CD4-positive, alpha-beta T cell treated with Interleukin-1 beta for 1 hour (primary cell): ENCODE measurements at places on chromosomes 13 and 19.
A peak's percentile ranks its signal among the peaks of the same experiment; 100 is the strongest.

DNA sequence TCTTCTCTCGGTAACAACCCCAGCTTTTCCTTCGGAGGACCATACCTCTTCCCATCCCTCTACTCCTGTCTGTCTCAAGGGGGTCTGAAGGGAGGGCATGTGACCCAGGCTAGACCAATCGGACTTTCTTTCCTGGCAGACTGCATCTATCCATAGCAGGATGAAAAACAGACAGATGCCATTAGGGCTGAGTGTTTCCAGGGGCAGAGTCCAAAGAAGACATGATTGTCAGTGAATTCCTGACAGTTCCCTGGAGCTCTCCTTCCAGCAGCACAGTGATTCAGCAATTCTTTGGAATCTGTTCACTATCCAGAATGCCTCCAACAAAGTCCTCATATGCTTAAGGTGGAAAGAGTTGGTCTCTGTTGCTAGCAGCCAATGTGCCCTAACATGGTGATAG is 189.8 kb downstream of the KCTD12 start:
- DNase-seq: no peak

DNA sequence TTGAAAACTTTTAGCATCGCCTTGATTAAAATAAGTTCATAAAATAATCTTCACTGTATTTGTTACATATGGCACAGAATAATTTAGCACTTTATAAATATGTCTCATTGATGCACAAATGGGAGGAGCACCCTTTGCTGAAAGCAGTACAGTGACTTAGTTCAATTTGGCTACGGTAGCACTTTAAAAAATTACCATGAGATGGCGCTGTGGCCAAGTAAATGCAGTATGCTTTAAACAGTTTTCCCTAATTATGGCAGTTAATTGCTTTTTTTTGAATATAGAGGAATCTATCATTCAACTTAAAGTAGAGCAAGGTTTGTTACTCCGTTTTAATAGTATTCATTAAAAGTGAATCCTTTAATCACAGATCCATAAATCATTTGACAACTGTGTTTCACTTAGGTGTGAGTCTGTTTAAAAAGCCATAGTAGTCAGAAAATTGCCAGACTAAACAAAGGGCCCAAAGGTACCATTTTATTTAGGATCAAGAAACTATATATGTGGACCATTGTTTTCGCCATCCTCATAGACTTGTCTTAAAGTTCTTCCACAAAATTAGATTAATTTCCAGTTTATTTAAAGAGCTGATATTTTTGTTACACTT is 34.7 kb upstream of the ESD start:
- DNase-seq: peak; percentile 11

DNA sequence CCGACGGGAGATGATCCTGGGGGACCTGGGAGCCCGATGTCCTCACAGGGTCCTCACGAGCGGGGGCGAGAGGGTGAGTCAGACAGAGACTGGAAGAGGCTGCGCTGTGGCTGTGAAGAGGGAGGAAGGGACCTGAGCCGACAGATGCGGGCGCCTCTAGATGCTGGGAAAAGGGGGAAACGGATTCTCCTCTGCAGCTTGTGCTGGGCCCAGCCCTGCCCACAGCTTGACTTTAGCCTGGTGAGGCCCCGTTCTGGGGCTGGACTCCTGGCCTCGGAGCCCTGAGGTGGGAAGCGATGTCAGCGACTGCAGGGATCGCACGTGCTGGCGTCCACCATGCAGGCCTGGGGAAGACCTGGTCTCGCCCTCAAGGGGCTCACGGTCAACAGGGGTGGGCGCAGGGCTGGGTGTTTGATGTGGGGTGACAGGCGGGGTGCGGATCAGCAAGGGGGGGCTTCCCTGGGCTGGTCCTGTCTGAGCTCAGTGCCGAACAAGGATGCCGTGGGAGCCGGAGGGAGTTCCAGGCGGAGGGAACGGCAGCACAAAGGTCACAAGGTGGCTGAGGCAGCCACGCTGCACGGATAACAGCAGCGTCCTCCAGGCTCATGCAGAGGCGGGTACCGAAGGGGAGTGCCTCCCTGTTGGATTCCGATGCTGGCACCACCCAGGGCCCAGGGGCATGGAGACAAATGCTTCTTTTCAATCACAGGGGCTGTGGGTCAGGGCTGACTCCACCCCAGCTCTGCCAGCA is 31.8 kb downstream of the PIP5K1C start:
- DNase-seq: no peak

DNA sequence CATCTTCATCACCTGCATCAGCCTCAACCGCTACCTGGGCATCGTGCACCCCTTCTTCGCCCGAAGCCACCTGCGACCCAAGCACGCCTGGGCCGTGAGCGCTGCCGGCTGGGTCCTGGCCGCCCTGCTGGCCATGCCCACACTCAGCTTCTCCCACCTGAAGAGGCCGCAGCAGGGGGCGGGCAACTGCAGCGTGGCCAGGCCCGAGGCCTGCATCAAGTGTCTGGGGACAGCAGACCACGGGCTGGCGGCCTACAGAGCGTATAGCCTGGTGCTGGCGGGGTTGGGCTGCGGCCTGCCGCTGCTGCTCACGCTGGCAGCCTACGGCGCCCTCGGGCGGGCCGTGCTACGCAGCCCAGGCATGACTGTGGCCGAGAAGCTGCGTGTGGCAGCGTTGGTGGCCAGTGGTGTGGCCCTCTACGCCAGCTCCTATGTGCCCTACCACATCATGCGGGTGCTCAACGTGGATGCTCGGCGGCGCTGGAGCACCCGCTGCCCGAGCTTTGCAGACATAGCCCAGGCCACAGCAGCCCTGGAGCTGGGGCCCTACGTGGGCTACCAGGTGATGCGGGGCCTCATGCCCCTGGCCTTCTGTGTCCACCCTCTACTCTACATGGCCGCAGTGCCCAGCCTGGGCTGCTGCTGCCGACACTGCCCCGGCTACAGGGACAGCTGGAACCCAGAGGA is 2.6 kb downstream of the P2RY11 start:
- no peak for DNase-seq

GRCh38 chr13:75151081-75151643 is 330.8 kb downstream of the TBC1D4 start:
- no peak for DNase-seq

DNA sequence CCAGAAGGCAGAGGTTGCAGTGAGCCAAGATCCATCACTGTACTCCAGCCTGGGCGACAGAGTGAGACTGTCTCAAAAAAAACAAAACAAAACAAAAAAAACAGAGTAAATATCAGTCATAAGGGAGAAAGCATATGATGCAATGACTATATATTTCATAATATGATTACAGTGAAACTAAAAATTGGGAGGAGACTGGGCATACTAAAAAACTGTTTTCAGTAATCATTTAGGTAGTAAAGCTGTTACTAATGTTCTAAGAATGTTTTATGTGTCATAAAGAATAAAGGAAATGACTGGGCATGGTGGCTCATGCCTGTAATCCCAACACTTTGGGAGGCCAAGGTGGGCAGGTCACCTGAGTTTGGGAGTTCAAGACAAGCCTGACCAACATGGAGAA is 15.9 kb downstream of the ZNF573 start:
- DNase-seq: no peak

DNA sequence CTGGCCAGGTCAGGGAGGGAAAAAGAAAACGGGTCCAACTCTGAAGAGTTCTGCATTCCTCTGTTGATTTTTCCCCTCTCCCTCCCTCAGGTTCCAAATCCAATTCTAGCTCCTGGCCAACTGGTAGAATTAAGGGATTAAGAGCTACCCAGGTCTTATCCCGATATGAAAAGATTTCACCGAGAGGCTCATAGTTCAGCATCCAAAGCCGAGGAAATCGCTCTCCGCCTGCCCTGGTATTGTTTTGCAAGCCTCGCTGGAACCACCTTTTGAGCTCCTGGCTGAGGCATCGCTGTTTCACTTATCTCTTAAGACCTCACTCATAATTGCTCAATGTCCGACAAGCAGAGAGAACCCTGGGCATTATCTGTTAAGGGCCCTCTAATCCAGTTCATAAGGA is 180.4 kb downstream of the URI1 start:
- DNase-seq: no peak

GRCh38 chr19:54434112-54434872 is 14.7 kb upstream of the LENG8 start:
- DNase-seq: no peak

DNA sequence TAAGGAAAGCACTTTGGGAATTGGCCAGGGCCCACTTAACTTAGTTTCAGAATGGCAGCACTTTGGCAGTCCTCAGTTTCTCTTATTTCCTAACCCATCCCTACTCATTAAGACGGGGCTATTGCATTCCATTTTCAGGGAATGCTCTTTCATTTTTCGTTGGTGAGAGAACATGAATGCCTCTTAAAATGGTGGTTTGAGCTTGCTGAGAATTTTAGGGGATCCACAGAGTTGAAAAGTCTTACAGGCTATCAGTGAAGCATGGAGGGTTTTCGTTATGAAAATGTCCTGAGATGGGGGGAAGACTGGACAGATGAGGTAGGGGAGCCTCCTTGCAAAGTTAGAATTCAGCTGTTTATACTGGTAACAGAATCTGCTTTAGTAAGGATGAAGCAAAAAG is 71.4 kb downstream of the LRCH1 start:
- DNase-seq: no peak

DNA sequence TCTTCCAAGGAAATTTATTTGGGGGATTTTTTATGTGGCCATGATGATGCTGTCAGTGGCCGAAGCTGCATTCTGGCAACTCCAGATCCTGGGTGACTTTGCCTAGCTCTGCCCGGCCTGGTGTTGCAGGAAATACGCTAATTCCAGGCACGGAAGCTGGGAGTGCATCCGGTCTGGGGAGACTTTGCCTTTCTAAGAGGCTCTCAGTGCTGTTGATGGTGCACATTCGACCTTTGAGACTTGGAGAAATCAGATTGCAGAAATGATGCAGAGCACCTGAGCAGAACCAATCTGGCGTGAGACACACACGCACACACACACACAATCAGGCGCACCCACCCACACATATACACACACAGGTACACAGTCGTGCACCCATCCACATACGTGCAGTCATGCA is 5.9 kb upstream of the TMEM255B start:
- DNase-seq: no peak

GRCh38 chr19:44857837-44858236 is 11.7 kb downstream of the NECTIN2 start:
- DNase-seq: no peak

DNA sequence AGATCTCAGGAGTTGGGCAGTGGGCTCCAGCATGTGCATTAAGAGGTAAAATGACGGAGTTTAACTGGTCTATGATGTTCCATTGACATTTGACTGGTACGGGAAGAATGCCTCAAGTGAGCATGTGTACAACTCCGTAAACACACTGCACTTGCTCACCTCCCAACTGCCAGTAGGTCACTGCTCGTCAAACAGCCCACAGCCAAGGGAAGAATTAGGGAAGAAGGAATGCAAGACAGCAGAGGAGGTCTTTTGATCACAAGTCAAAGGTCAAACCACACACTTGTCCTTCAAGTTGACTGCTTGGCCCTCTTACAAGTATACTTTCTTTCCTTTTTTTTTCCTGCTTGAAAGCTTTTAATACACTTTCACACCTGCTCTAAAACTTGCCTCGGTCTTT is 236.7 kb downstream of the B3GLCT start:
- no peak for DNase-seq

DNA sequence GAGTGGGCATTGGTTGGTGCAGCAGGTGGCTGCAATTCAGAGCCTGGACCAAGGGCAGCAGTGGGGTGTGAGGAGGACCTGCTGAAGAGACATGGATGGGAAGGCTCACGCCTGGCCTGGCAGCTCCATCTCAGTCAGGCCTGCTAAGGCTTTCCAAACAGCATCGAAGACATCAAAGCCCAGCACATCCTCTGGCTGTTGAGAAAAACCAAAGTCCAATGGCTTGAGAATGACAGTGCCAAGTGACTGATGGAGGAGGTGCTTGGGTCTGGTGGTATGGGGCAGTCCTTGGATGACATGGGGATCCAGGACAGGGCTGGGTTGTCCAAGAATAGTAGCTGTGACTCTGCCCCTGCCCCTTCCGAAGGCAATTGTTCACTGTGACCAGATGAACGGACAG is 19.0 kb upstream of the XPO4 start:
- DNase-seq: no peak

GRCh38 chr19:32396046-32396652 is 9.4 kb upstream of the DPY19L3 start:
- DNase-seq: no peak

- peak; percentile 86 for DNase-seq
Measured at GRCh38 chr19:12140545-12141404, 625 bp upstream of the ZNF20 start.

GRCh38 chr19:39428283-39429112 is 7.3 kb downstream of the RPS16 start:
- DNase-seq: no peak

DNA sequence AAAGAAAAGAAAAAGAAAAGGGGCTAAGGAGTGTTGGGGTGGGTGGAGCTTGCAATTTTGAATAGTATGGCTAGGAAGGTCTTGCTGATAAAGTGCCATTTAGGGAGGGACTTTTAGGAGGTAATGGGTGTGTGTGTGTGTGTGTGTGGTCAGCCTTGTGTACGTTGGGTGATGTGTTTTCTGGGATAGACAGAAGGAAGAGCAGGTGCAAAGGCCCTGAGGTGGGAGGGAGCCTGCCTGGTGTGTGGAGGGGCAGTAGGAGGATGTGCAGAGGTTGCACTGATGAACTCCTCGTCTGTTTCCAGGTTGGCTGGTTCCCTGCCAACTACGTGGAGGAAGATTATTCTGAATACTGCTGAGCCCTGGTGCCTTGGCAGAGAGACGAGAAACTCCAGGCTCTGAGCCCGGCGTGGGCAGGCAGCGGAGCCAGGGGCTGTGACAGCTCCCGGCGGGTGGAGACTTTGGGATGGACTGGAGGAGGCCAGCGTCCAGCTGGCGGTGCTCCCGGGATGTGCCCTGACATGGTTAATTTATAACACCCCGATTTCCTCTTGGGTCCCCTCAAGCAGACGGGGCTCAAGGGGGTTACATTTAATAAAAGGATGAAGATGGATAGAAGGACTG is 30.5 kb upstream of the ADGRE1 start:
- no peak for DNase-seq
